SK-N-SH treated with all-trans-retinoic acid at 6 μM for 48 hours (cell line): ENCODE measurements at places on chromosomes 2 and 18.

- ATAC-seq, result no peak
Observed at GRCh38 chr2:181750305-181750704, 70.0 kb upstream of the NEUROD1 start.

DNA sequence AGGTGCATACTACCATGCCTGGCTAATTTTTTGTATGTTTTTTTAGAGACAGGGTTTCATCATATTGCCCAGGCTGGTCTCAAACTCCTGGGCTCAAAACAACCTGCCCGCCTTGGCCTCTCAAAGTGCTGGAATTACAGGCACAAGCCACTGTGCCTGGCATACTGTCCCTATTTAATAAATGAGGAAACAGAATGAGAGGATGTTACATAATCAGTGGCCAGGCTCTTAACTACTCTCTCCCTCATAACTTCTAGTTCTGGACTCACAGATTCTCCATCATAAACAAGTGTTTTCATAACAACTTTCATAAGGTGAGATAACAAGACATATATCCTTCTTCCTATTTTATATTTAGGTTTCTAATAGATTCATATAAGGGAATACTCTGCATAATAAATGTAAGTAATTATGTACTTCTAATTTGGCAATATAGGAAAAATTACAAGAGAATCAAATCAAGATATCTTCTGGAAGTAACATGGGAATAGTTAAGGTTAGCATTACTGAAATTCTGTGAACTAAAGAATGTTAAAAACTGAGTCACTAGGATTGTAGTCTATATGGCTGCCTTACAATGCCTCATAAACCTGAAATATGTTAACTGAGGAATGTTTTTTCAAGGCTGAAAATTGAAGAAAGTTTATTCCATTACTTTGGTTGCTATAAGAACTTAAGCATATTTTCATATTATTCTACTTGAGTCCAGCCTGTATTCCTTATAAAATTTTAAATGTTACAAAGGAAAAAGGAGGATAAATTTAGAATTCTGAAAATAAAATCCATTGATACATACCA, 71.3 kb downstream of the SLC25A12 start:
- no peak for ATAC-seq

GRCh38 chr2:47083886-47084687, 71.0 kb downstream of the STPG4 start:
- ATAC-seq, result no peak

DNA sequence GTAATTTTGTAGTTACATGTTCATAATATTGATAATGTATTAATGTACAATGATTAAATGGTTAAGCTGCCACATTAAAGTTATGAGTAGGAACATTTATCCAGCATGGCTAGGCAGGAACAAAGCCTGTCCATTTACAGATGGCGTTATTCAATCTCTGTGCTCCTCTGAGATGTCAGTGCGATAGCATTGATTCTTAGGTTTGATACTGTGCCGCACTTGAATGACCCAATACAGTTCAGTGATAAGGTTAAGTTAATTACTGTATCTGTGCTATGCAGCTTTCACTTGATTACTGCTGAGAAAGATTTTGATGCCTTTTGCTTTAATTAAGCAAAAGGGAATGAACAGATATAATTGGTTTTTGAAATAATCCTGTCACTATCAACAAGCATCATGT, 111.8 kb downstream of the ZNF407 start:
- no peak for ATAC-seq

- no peak for ATAC-seq
Observed at GRCh38 chr18:46266473-46266872, 162.3 kb downstream of the HAUS1 start.

- no peak for ATAC-seq
Observed at GRCh38 chr2:44651974-44652373, 289.5 kb upstream of the SIX3 start.

- no peak for ATAC-seq
Observed at GRCh38 chr2:172046080-172046678, 39.1 kb upstream of the DLX1 start.

DNA sequence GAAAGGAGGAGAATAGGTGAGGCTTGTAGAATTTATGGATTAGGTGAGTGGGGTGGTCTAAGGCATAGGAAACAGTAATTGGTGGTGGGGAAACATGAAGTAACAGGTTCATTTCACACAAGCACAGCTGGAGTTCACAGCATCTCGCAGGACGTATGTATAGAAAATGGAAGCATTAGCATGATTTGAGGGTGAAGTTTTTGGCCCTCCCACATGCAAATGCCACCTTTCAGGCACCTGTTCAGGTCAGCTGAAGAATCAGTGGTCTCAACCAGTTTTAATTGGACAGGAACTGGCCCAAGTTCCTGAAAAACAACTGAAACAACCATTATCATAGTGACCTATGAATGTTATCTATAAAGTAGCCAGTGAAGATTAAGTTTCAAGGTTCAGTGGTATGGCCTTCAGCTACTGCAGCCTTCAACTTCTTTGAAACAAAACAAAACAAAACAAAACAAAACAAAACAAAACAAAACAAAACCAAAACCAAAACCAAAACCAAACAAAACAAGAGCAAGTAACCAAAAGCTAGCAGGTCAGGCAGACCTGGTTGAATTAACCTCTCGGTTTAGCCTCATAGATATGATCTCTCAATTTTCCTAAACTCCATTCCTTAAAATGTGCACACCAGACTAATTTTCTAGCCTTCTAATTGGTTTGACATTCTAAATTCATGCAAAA, 102.1 kb upstream of the SPHKAP start:
- no peak for ATAC-seq

GRCh38 chr2:129765326-129765677, 214.2 kb upstream of the RAB6C start:
- ATAC-seq, result no peak

GRCh38 chr2:224293976-224294375, 107.9 kb downstream of the FAM124B start:
- no peak for ATAC-seq

DNA sequence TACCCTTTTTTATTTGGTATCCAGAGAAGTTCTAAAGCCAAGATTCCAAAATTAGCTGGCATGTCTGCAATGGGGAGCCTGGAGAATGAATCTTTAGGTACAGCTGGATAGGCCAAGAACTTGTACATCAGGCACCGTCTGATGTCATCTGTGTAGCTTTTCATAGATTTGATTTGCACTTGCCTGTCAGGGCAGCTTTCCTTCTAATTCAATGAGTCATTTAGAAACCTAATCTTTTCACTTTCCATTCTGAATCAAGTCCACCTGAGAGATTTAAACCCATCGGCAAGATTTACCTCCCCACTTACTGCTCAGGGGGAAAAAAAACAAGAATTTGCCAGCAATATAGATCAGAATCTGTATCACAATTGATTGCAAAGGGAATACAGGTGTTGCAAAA, 60.9 kb upstream of the ACAA2 start:
- no peak for ATAC-seq

GRCh38 chr2:226892729-226893128, 56.9 kb downstream of the RHBDD1 start:
- ATAC-seq, result no peak

DNA sequence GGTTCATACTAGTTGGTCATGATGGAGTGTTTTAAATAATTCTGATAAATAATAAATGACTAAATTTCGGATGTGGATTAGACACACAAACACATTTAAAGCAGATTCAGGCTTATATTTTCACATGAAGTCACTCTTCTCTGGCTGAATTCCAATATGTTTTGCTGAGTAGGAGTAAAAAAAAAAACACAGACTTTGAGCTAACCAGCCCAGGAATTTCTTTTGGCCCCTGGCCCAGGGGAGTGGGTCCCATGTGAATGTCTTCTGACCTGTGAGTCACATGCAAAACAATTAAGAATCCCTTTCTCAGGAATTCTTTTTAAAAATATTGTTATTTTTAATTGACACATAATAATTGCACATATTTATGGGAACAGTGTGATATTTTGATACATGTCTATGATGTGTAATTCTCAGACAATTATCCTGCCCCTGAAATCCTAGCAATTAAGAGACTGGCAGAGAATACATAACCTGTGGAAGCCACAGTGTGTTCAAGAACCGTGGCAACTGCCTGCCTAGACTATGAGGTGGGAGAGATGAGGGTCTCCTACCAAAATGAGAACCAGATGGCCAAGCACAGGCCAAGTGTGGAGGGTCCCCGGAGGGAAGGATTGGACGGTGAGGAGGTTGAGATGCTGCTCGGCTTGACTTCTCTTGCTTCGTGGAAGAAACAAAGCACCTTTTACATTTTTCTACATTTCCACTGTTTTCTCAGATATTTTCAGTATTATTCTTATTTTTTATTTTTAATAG, 236.4 kb downstream of the PIEZO2 start:
- ATAC-seq, result no peak

- ATAC-seq, result 0 out of 3 replicates have a peak, but pooled peaks have one; percentile 7
Observed at GRCh38 chr2:15588329-15588919, 3.2 kb upstream of the DDX1 start.

DNA sequence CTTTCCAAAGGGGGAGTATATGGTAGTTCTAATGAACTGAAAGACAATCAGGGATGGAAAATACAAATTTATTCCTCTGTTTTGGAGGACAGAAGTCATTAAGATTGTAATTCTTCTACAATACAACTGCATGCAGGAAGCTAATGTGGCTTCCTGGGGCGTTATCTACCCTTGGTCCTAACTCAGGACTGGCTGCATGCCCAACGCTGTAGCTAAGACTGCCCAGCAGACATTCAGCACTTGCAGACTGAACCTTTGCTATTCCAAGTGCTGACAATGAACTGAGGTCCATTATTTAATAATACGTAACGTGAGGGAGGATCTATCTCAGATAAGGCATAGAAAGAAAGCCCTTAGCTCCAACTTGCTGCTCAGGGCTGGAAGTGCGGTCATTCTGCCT, 53.2 kb downstream of the ZAP70 start:
- no peak for ATAC-seq

GRCh38 chr2:203596183-203596582, 61.1 kb upstream of the RAPH1 start:
- ATAC-seq, result no peak

DNA sequence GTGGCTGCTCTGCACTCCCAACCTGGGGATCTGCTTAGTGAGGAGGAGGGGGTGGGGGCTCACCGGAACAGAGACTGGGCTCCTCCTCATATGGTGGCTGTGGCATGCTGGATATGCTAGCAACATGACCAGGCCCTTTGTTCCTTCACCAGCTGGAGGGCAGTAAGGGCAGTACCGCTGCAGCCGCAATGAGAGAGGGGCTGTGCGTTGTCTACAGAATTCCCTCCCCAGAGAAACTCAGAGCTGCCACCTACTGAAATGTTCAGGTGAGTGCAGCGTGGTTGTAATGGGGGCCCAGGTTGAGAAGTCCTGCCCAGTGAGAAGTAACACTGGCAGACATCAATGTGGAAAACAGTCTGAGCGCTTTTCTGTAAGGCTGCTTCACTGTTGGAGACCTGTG, 1211.9 kb upstream of the NXPH2 start:
- ATAC-seq, result no peak

DNA sequence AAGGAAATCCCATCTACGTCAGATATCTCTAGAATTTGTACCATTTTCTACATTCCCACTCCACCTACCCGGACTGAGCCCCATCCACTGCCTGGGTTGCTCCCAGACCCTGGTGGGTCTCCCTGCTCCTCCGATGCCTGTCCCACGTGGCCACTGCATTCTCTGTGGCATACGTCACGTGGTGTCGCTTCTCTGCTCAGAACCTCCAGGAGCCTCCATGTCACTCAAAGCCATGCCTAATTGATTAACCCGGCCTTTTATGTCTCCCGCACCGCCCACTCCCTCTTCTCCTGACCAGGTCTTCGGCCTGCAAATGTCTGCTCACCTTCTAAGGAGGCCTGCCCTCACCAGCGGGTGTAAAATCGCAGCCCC, 176.6 kb downstream of the HDAC4 start:
- ATAC-seq, result no peak

DNA sequence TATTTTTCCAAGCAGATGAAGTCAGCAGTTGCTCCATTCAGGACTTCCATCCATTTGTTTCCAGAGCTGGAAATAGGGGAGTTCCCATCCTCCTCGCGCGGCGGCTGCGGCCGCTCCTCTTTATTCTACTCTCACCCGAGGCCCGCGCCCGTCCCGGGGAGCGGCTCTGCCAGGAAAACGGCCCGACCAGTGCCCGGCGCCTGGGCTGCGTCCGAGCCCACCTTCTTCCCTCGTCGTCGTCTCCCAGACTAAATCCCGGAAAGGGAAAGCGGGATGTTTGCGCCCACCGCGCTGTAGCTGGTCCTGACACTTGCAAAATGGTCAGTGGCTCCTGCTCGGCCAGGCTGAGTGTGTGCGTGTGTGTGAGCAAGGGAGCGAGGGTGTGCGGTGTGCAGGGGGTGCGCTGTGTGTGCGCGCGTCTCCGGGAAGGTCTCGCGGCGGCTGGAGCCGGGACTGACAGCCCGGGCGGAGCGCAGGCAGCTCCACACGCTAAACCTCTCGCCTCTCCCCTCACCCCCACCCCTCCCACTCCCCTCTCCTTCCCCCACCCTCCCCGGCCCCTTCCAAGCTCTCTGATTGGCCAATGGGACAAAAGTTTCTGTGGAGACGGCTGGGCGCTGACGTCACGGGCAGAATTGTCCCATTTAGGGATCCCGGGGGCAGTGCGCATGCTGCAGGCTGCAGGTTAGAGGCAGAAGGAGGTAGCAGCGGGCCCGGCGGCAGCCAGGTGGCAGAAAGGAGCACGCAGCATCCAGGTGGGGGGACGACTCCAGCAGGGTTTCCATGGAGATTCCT, at the start of gene NOL4:
Gene NOL4 (minus strand): TSS at position 491 of the 795 bp plus-strand sequence. CDS start 1,660 bp downstream, outside the sequence.
- ATAC-seq, result peak; percentile 67

- no peak for ATAC-seq
Observed at GRCh38 chr2:34731292-34731691, 1132.2 kb upstream of the FAM98A start.

- ATAC-seq, result peak; percentile 41
Observed at GRCh38 chr18:12317664-12318333, 9.8 kb downstream of the TUBB6 start.

GRCh38 chr2:212669761-212670160, 131.2 kb upstream of the ERBB4 start:
- no peak for ATAC-seq

GRCh38 chr18:54734059-54734458, 94.2 kb upstream of the RAB27B start:
- peak; percentile 98 for ATAC-seq

GRCh38 chr2:46073540-46074046, 223.6 kb upstream of the EPAS1 start:
- peak; percentile 95 for ATAC-seq

DNA sequence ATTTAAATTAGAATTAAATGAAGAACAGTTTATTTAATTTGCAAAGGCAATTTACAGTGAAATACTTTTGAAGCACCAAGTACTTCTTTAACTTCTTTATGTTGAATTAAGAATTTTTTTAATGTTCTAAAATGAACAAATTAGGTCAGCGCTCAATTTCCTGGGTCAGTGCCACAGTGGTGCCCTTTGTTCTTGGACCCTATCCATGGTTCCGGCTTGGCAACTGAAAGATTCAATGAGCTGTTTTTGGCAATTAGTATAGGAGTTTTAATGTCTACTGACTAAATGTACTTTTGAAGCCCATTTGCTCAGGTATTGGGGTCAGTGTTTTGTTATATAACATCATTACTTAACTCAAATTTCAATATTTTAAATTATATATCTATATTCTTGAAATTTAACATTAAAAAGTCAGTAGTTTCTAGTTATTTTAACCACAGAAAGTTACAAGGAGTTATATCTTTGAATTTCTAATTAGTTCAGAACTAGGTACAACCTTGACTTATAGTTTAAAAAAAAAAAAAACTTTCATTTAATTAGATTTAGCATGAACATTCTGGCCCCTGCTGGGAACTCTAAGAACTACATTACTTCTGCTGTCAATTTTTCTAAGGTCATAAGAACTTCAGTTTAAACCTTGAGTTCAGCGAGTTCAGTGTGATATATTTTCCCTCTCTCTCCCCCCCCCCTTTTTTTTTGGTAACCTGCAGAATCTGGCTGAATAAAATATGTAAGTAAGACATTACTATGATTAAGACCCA, 7.6 kb upstream of the MSTN start:
- peak; percentile 73 for ATAC-seq
